Right lung (tissue), 10 donors: ENCODE measurements at places on chromosomes 4 and X.
A peak's percentile ranks its signal among the peaks of the same experiment; 100 is the strongest.

- no peak for DNase-seq
Measured at GRCh38 chr4:113083346-113083745, 33.9 kb downstream of the ANK2 start.

GRCh38 chr4:182133033-182133432 is 110.2 kb upstream of the TENM3 start:
- no peak for DNase-seq

GRCh38 chr4:172887959-172888358 is 280.7 kb upstream of the GALNT7 start:
- no peak for DNase-seq

- DNase-seq, result no peak
Measured at GRCh38 chr4:22237846-22238494, 277.9 kb downstream of the ADGRA3 start.

DNA sequence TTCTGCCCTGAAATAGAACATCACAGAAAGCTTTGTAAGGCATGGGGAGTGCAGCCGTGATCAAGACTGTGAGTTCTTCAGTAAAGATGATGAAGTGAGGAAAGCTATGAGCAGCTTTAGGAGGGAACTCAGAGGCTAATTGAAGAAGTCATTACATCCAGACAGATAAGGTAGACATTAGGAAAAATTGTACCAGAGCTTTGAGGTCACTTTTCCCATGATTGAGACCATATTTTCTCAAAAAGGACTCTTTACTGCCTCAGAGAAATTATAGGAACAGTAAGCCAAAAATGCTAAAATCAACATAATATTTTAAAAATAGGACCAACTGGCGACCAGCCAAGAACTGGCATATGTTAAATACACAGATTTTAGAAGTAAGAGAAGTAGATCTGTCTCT is 11.2 kb downstream of the CHST7 start:
- peak; percentile 32 for DNase-seq

GRCh38 chr4:179584101-179584500 is 2141.9 kb upstream of the AGA start:
- DNase-seq, result no peak

- no peak for DNase-seq
Measured at GRCh38 chr4:42523066-42523718, 125.9 kb downstream of the SHISA3 start.

GRCh38 chr4:79255793-79256192 is 70.1 kb downstream of the NAA11 start:
- DNase-seq, result no peak

DNA sequence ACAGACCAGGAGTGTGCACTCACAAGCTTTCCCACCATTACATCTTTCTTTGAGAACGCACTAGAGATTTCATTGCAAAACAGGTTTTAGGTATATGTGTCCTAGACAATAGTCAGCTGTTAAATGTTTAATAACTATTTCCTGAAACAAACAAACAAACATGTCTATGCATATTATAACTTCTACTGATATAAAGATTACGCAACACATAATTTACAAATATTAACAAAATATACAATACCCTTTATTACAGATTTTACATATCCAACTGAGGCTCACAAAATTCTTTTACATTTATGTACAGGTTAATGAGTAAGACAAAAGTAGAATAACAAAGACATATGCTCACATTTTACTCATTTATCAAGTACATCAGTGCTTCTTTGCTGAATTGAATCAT is 1554.0 kb upstream of the PCDH10 start:
- DNase-seq, result no peak

- no peak for DNase-seq
Measured at GRCh38 chr4:102472441-102473013, 28.6 kb upstream of the NFKB1 start.

DNA sequence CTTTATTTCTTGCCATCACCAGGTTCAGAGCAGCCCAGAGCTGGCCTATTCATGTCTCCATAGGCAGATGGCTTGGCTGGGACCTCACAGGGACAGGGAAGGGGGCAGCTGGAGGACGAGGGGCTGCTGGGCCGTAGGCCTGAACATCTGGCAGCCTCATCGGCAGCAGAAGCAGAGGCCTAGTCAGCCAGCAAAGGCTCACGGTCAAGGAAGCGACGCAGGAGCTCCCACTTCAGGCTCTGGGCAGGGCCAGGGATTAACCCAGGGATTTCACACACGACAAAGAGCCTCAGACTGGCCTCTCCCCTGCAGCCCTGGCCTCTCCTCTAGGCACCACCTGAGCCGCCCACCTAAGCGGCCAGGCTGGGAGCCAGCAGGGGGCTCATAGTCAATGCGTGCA is 46.0 kb upstream of the MAN2B2 start:
- DNase-seq, result peak; percentile 1

DNA sequence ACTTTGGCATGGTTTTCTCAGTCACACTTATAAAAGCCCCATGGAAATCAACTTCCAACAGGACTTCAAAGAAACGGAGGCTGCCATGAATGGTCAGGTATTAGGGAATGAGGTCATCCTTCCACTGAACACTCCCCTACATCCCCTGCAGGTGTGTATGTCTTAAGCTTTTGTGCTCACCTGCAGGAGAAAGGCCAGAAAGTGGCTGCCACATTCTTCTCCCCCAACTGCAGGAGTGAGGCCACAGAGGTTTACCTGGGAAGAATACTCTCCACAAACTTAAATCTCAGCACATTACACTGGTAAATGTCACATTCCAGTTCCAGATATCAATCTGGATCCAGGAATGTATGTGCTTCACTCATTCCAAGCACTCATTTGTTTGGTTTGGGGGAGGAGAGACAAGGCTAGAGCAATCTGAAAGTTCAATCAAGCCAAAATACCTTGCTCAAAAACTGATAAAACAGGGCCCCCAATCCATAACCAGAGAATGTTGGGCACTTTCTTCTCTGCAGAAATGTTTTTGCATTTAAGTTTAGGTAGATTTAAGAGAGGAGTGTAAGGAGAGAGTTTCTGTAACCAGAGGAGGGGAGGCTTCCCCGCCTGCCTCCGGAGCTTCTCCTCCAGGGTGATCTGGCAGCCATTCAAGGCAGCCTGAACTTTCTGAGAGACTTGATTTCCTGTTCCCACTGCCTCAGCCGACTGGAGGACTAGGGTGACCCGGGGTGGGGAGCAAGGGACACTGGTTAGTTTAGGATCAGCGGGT is 15.4 kb downstream of the FAM9C start:
- DNase-seq, result no peak

- DNase-seq, result no peak
Measured at GRCh38 chr4:39170301-39170700, 12.0 kb upstream of the WDR19 start.

GRCh38 chr4:182770996-182771514 is 146.1 kb downstream of the DCTD start:
- no peak for DNase-seq
